ENCODE measurements at places on chromosomes 1 and 21.

DNA sequence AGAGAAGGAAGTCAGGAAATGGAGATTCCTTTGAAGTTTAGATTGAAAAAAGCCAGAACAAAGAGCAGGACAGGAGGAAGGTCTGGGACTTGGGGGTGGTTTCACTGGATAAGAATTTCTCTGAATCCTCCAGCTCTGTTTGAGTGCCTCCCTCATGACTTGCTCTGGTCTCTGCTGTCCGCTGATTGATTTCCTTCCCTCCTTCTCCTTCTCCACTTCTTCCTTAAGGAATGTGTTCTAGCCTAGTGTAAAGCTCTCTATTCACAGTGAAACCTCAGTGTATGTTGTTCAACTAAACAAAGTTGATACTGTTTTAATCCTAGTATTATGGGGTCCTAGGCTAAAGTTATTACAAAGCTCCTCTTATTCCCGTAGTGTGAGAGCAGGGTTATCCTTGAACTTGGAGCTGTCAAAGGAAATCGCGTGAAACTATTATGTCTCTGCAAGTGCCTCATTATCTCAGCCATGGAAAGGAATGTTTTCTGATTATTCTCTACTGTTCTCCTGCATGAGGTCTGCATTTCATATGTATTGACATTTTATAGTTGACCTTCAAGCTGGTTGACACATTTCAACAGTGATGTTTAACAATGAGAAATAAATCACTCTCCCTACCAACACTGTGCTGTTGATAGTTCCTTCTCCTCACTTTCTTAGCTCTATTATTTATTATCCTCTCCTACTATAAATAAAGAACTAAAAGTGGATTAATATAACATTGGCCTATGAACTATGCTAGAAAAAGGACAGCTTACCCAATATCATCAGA lies 82.7 kb upstream of the KCTD3 start:
- no peak for DNase-seq

DNA sequence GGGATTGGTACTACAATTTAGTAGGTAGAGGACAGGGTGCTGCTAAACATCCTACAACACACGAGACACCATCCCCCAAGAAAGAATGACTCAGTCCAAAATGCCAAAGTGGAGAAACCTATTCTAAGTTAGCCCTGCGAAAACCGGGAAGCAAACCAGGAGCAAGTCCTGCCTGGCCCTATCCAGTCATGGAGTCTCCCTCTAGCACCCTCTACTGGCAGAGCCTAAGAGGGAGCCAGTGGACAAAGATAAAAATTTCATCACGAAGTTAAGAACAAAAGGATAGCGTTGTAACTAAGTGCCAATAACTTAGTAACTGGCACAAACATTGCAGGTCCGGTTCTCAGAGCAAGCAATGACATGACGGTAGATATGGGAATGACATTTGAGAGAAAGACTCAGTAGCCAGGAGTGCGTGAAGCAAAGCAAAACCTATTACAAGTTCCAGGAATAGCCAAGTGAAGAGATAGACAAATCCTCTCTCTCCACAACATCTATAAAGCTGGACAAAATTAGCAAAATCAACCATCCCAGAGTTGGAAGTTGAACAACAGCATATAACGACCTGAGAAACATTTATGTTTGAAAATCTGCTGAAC lies 383.5 kb downstream of the OMA1 start:
- no peak for DNase-seq

GRCh38 chr1:117681093-117681900 lies 75.4 kb downstream of the TENT5C start:
- no peak for DNase-seq

- DNase-seq: no peak
Measured at GRCh38 chr21:22993822-22994574, 1995.8 kb downstream of the NCAM2 start.

DNA sequence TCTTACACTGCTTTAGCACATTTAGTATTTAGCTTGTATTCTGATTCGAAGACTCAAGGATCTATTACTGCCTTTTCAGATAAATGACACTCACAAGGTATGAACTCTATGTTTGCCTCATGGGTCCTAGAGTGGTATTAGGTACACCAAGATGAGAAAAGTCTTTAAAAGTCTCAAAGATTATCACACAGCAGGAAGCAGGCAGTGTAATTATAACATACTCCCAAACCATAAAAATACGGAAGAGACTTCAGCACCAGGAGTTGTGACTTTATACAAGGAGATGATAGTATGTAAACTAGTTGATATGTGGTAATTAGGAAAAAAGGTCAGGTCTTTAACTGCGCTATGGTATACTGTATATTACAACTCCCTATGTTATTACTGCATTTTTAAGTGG lies 11.2 kb upstream of the RCSD1 start:
- DNase-seq: no peak

Data from effector CD8-positive, alpha-beta T cell (primary cell).